ENCODE measurements at places on chromosomes 3 and 15.

DNA sequence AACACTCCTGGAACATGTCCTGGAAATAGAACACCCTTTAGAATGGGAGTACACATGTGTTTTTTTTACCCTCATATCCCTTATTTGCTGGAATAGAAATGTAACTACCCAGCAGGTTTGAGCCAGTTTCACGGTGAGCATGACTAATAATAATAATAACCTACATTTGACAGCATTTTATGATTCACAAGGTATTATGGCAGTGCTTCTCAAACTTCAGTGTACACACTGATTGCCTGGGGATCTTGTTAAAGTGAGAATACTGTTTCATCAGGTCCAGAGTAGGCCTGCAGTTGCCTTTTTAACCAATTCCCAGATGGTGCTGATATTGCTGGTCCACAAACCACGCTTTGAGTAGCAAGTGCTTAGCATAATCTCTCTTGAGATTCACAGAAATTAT is 63.9 kb downstream of the NFKBIZ start:
- DNase-seq = no peak

DNA sequence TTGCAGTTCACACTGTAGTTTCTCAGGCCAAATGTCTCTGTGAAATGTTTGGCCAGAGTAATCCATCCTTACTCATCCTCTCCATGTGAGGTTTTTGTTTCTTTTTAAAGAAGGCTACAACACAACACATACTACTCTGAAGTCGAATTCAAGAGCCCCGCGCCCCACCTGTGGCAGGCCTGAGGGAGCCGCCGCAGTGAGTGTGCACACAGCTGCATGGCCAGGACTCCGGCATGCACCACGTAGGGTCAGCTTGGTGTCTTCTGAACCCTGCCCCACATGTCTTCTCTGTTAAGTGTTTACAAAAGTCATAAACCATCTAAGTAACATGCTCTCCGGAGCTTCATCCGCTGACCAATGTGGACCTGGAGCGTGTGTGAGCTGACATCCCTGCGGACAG is 58.7 kb downstream of the PGPEP1L start:
- no peak for DNase-seq

GRCh38 chr3:131077904-131078303 is 51.2 kb downstream of the NEK11 start:
- DNase-seq = no peak

DNA sequence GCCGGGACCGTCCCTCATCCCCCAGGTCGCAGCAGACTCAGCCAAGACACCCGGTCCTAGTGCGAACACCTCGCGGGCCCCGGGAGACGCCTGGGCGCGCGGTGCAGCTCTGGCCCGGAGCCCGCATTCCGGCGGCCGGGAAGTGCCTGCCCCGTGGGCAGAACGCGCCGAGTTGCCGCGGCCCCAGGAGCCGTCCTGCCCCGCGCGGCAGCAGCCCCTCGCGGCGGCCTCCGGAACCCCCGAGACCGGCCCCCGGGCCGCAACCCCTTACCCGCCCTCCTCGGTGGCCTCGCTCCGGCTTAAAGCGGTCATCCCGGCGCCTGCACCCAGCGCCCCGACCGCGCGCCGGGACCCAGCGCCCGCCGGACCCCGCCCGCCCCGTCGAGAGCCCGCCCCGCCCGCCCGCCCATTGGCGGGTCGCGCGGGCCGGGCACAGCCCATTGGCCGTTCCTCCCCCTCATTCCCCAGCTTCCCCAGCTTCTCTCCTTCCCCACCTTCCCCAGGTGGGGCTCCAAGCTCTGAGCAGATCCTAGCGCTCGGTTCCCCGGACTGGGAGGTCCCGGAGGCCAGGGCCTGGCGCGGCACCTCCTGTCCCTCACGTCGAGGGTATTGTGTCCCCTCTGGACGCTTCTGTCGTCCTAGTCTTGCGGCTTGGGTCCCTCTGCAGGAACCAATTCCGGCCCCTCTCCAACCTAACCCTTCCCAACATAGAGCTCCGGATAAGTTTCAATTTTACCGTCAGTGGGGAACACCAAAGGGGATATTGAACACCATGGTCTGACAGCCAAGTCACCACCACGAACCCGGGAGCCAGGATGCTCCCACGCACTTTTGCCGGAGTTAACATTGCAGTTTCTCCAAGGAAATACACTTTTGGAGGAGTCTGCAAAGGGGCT is at the start of gene GRAMD2A:
TSS of gene GRAMD2A (minus strand) at position 328 of the 896 bp plus-strand sequence.
- no peak for DNase-seq

DNA sequence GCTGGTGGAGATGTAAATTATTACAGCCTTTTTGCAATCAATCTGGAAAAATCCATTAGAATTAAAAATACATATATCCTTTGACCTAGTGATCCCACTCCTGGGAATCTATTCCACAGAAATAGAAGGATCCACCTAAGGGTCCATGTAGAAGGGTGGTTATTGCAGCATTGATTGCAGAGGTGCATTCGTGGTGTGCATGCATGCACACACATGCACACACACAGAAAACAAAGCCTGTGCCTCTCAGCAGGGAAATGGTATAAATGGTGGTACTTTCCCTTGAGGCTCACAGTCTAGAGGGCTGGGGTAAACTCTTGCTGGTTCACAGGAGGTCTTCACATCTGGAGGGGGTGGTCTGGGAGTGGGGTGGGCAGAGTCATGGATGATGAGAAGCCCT is 19.4 kb upstream of the ADPGK start:
- DNase-seq = no peak

- no peak for DNase-seq
Observed at GRCh38 chr3:26252001-26252400, 370.6 kb upstream of the LRRC3B start.

GRCh38 chr3:13358051-13358450 is 62.1 kb downstream of the NUP210 start:
- DNase-seq = no peak

DNA sequence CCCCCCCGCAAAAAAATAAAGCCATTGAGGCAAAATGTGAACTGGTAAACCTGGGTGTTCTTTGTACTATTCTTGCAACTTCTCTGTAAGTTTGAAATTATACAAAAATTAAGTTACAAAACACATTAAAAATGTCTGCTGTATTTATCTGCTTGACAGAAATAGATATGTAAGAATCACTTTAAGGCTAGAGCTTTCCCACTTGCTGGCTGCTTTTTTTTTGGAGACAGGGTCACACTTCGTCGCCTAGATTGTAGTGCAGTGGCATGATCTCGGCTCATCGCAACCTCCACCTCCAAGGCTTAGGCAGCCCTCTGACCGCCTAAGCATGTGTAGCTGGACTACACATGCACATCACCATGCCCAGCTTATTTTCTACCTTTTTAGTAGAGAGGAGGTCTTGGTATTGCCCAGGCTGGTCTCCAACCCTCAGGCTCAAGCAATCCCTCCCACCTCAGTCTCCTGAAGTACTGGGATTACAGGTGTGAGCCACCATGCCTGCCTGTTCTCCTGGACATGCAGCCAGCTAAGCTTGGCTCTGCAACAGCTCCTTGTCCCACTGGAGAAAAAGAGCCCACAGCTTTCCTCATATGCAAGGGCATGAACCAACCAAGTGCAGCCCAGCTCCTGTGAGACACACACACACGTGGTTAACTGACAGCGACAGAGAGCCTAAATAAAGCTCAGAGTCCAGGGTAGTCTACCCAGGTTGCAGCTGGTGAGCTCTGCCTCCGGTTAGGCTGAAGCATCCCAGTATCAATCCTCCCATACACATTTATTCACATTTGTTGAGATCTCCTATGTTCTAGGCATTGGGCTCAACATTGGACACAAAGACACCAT is 4.5 kb downstream of the RPS17 start:
- DNase-seq = no peak

DNA sequence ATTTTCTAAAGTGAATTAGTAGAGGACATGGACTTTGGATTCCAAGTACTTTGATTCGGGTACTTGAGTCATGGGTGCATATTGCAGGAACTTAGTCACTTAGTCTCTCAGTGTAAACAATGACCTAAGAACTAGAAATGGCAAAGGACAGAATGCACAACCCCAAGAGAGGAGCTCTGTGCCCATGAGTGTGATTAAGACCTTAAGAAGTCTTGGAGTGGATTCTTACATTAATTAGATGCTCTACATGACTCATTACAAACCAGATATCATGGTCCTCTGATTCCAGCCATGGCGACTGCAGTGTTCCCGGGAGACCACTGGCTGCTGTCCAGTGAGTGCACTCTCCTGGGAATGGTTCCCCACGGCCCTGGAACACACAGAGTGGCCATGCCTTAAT is 251.5 kb downstream of the GABRG3 start:
- DNase-seq = no peak

DNA sequence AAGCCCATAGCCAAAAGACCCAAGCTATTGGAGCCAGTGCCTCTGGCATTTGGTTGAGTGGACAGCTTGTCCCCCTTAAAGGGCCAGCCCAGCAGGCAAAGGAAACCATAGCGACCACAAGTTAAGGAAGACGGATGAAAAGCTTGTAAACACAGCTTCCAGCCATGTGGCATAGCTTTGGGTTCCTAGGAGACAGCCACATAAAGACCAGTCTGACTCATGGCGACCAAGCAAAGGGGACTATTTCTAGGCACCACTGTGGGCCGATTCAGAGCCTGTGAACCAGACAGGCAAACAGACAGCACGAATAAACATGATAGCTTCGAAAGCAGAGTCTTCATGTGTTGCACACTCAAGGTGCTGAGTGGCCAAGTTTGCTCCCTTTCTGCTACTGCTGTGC is 30.5 kb upstream of the SRGAP3 start:
- no peak for DNase-seq

GRCh38 chr15:66067687-66068086 is 185.9 kb downstream of the MEGF11 start:
- DNase-seq = no peak

GRCh38 chr3:179223548-179223947 is 27.4 kb downstream of the KCNMB3 start:
- DNase-seq = no peak

DNA sequence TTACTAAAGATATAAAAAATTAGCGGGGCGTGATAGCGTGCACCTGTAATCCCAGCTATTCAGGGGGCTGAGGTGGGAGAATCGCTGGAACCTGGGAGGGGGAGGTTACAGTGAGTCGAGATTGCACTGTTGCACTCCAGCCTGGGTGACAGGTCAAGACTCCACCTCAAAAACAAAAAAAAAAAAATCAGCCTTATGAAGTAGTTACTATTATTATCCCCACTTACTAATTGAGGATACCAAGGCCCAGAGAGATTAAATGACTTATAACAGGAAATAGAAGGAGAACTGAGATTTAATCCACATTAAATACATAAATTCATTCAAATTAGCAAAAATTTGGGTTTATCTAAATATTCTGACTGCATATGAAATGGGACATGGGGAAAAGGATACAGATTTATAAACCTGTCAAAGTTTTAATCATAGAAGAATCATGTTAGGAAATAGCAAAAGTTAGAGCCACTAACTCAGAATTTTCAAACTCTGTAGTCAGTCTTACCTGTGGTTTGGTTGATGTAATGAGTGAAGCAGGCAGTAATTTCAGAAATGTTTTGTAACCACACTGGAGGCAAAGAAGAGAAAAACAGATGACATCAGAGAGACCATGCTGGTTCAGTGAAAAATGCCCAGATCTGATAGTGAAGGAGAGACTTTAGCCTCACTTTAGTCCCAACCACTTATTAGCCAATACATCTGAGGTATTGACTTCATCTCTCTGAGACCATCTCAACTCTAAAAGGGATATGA is 25.0 kb upstream of the ACAP2 start:
- DNase-seq = no peak

- no peak for DNase-seq
Observed at GRCh38 chr15:68259883-68260282, 17.7 kb upstream of the FEM1B start.

DNA sequence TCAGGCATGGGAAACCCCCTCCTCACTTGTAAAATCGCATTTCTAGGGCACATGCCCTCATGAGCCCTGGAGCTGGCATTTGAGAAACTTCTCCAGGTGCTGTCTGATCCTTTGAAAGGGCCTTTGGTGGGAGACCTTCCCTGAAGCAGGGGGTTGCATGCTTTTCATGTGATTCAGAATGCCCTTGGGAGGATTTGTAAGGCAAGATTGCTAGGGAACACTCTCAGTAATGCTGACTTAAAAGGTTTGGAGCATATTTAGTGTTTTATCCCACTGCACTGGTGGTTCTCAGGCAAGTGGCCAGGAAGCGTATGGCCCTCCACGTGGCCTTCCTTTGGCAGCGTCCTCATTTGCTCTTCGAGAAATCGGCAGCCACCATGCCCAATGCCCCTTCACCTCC is 164.1 kb downstream of the ARRDC4 start:
- DNase-seq = no peak

GRCh38 chr15:98146031-98146820 is 185.7 kb downstream of the ARRDC4 start:
- no peak for DNase-seq

DNA sequence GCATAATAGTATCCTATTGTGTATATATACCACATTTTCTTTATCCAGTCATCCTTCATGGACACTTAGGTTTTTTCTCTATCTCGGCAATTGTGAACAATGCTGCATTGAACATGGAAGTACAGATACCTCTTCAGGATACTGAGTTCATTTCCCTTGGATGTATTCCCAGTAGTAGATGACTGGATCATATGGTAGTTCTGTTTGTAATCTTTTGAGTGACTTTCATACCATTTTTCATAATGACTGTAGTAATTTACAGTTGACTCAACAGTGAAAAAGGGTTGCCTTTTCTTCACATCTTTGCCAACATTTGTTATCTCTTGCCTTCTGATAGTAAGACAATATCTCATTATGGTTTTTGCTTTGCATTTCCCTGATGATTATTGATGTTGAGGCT is 21.8 kb downstream of the MYH15 start:
- DNase-seq = no peak

GRCh38 chr3:3836845-3837244 is 37.6 kb downstream of the LRRN1 start:
- DNase-seq = no peak

GRCh38 chr3:47283591-47284364 is 1.0 kb downstream of the KLHL18 start:
- DNase-seq = no peak

DNA sequence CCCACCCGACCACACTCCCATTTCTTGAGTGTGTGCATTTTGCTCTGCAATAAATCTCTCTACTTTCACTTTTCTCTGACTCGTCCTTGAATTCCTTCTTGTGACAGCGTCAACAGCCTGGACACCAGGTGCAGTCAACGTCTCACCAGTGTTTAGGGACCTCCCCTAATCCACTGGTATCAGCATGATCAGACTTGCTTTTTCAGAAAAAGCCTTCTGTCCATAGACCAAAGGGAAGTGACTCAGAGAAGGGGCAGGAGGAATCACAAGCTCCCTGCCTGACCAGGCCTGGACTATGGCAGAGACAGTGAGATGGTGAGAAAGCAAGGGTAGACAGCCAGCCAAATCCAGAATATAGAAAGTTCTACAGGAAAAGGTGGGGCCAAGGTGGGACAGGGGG is 15.5 kb downstream of the CCR5 start:
- DNase-seq = no peak

- no peak for DNase-seq
Observed at GRCh38 chr15:57445872-57446271, 69.6 kb downstream of the CGNL1 start.

GRCh38 chr3:127740136-127740915 is 67.6 kb downstream of the ABTB1 start:
- DNase-seq = no peak

- DNase-seq = no peak
Observed at GRCh38 chr3:30577788-30578187, 28.6 kb upstream of the TGFBR2 start.

GRCh38 chr3:124832782-124833709 is 54.1 kb downstream of the ITGB5 start:
- DNase-seq = no peak
